Pulmonary artery endothelial cell (primary cell): ENCODE measurements at places on chromosomes 3 and 15.

DNA sequence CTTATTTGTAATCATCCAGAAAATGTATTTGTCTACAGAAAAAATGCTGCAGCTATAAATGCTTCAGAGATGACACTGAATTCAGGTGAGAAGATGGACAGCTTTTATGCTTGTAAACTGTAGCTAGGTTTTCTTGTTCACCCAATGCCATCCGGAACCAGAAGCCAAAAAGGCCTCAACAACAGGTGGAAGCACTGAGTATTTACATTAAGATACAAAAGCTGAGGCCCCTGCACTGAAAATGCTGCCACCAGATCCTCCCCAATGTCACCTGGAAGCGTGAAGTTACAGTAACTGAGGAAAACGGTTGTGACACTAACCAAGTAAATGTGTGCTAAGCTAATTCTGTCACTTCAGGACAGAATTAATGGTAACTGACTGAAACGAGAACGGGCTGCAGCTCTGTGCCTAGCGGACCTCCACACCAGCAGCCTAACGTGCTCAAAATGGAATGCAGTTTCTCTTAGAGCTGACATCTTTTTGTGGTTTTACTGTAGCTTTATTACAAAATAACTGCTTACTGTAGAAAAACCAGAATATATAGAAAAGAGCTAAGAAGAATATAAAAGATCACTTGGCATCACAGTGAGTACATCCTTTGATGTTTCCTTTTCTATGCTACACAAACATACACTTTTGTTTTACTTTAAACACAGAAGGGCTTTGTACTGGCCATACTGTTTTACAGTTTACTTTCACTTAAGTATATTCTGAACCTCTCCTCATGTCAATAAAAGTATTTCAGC is 7.6 kb downstream of the CHSY1 start:
- no peak for DNase-seq

- peak; percentile 30 for DNase-seq
Observed at GRCh38 chr3:71466483-71466882, 117.0 kb downstream of the FOXP1 start.

- no peak for DNase-seq
Observed at GRCh38 chr3:63674586-63674985, 22.1 kb downstream of the SNTN start.

- no peak for DNase-seq
Observed at GRCh38 chr3:123388811-123389627, 59.9 kb downstream of the ADCY5 start.

- DNase-seq, result peak; percentile 15
Observed at GRCh38 chr15:59138243-59138642, 33.3 kb downstream of the CCNB2 start.

DNA sequence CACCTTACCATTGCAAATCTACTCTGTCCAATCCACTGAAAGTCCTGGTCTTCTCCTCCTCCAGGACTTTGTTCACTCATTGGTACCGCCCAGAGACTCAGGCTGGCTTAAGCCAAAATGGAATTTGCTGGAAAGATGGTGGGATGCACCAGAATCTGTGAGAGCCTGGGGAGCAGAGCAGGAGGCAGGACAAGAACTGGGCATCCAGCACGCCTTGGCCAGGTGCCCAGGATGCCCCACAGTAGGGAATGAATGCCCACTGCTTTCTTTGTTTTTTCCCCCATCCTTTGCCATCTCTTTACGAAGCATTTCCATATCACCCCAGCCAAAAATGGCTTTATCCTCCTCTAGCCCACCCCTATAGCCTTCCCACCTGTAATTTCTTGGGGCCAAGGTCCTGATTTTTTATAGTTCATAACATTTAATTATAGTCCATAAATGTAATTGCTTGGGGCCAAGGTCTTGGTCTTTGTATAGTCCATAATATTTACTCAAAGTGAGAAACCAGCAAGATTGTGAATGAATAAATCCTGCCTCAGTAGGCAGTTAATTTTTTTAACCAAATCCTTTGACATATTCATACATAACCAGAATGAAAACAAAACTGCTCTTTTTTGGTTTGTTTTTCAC is 23.3 kb upstream of the IREB2 start:
- no peak for DNase-seq

GRCh38 chr3:191141728-191142127 is 57.3 kb upstream of the OSTN start:
- peak; percentile 78 for DNase-seq

- DNase-seq, result no peak
Observed at GRCh38 chr3:47791193-47791855, 9.6 kb upstream of the SMARCC1 start.

- no peak for DNase-seq
Observed at GRCh38 chr3:197546307-197547085, 9.3 kb downstream of the BDH1 start.

- DNase-seq, result no peak
Observed at GRCh38 chr15:54772663-54773062, 424.1 kb downstream of the RSL24D1 start.
